Sigmoid colon (tissue), 7 donors: ENCODE measurements at places on chromosomes 16 and 17. TPM values are rescaled to one million over a fixed set of nuclear protein-coding genes. Genes with fewer than 3 reads are reported as not detected.

DNA sequence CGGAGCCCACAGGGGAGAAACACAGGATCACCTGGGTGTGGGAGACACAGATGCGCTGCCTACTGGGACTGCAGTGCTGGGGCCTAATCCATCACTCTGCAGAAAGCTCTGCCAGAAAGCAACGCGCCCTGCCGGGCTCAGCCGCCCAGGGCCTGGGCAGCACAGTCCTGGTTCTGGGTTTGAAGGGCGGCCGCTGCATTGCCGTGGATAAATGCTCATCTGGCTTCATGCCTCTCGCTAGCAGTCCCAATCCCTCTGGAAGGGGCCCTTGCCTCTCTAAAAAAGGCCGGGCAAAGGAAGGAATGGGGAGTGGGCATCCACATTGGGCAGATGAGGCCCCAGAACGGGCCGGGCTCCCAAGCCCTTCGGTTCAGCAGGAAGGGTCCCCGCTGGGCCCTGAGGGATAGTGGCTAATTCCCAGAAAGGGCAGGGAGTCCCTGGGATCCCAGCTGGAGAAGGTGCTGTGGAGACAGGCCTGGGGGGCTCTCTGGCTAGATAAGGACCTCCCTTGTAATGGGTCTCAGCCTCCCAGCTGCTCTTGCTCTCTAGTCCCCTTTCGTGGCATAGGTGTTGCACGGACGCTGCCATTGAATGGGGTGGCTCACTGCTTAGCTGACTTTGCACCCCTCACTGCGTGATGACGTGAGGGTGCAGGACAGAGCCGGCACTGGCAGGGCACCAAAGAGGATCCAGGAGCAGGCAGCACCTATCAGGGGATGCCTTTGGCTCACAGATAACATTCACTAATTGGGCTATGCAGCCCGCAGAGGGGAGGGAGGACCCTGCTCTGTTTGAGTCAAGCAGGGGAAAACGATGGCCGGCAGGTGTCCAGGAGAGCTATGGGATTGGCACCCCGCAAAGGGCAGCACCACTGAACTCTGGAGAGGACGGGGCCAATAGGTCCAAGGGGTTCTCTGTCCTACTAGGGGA lies 88.6 kb downstream of the PGS1 start:
- DNase-seq: no peak

- no peak for DNase-seq
These were observed 89.8 kb downstream of the HS3ST2 start for GRCh38 chr16:22903716-22904115.

DNA sequence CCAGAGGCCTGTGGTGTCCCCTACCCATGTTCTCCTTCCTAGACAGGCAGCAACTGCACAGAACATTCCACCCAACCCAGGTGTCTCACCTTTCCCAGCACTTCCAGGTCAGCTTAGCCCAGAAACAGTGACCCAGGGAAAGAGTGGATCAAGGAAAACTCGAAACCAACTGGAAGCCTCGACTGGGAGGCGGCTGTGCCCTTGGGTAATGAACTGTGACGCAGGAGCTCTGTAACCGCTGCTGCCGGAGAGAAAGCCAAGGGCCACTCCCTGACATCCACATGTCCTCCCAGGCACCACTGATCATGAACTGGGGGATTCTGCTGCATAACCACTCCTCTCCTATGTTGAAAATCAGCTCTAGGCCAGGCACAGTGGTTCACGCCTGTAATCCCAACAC lies 34.4 kb downstream of the WDR59 start:
- DNase-seq: no peak

The RASL10B gene
- not detected for polyA plus RNA-seq

DNA sequence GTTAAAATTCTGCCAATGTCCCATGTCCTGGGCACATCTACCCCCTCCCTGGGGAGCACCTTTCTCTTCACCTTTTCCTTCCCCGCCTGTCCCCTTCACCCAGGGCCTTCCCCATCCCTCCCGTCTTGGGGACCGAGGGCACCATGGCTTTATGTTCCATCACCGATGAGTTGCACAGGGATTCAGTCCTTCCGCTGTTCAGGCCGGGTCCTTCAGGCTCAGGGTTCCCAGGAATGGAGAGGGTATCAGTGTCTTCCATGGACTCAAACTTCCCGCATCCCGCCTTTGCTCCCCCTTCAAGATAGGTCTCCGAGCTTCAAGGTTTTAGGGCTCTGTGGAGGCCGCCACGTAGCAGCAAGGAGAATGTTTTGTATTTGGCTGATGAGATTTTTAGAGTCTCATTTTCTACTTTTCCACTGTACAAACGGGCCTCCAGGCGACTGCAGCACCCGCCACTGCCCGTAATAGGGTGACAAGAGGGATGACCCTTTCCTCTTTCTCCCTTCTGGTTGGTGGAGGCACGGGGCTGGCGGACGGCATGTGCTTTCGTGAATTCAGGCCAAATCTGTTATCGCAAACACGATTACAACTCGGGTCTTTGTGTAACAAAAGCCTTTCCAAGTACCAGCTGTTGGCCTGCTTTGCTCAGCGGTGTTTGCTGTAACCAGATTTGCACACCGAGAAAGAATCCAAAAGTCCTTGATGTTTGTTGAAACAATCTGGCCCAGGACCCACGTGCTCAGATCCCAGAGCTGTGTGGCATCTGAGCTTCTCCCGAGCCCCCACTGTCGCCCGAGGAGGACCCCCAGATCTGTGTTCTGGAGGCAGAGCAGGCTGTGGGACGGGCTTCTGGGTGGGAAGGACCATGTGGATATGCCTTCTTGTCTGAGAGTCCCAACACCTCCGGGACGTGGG lies 236.3 kb downstream of the SEC14L1 start:
- peak; percentile 78 for DNase-seq

The CD300LF gene
- 8.3 TPM for polyA plus RNA-seq

GRCh38 chr16:54930005-54930868 lies at the start of gene IRX5:
TSS of gene IRX5 (plus strand) at chr16:54930865. CDS start at chr16:54931199, 334 bp downstream.
- DNase-seq: peak; percentile 83

The SYNGR3 gene
- 0.60 TPM for polyA plus RNA-seq

GRCh38 chr16:81128726-81129524 lies 32.7 kb upstream of the GCSH start:
- DNase-seq: no peak

DNA sequence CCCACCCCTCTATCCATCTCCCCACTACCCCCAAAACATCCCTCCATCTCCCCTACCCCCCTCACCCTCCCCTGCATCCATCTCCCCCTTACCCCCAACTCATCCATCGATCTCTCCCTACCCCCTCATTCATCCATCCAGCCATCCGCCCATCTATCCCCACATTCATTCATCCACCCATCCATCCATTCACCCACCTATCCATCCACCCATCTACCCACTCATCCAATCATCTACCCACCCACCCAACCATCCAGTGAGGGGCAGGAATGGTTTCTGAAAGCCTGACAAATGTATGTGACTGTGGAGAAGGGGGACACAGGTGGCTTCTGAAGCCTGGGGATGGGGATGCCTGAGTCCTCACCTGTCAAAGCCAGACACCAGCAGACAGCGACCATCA lies 8.8 kb upstream of the PAM16 start:
- no peak for DNase-seq

DNA sequence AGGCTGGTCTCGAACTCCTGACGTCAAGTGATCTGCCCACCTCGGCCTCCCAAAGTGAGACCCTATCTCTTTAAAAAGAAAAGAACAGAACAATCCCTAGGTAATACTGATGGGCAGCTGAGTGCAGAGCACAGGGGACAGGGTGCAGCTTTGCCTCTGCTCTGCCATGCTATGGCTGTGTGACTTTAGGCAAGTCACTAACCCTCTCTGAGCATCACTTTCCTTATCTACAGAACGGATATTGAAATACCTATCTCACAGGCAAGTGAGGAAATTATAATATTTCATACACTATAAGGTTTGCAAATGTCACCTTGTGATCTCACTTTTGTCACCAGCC lies 4.1 kb downstream of the CASKIN2 start:
- DNase-seq: no peak

DNA sequence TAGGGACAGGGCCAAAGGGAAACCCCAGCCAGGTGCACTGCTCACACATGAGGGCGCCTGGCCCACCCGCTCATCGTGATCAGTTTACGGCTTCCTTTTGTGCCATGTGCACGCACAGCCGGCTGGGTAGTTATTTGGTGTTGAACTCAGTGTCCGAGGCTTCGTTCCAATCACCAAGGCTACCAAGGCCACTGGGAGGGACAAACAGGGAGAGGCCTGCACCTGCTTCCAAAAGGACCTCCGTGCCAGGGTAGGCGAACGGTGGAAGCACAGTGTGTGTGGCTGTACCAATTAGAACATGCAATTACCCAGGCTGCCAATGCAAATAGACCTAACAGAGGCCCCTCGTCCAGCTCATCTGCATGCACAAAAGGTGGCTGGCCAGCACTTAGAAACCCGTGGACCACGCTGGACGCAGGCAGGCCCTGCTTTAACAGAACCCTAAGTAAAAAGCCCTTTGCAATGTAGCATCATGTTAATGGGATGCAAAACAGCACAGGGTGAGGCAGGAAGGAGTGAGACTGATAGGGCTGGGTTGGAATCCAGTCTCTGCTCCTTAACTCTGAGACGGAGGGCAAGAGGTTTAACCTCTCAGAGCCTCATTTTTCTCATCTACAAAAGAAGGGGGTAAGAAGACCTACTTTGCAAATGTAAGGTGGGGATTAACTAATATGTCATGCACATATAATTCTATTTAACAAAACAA lies 204.0 kb downstream of the XYLT1 start:
- no peak for DNase-seq

GRCh38 chr17:50268743-50269275 lies 5.5 kb upstream of the TMEM92 start:
- DNase-seq: peak; percentile 40

GRCh38 chr17:31155208-31155810 lies 60.5 kb downstream of the NF1 start:
- no peak for DNase-seq

DNA sequence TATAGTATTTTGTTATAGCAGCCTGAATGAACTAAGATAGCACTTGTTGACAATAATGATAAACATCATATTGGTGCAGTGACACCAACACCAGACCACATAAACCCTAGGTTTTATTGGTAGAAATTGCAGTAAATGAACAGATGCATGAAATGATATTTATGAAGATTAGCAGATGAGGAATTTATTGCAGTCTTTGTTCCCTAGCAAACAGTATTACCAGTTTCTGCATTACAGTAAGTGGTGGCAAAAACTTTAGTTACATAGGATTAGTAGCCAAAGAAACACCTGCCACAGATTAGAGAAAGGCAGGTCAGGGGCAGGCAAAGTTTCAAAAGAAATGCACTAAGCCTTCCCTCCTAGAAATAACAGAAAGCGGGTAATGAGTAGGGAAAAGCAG lies 17.7 kb upstream of the TANC2 start:
- no peak for DNase-seq

The SMIM36 gene
- polyA plus RNA-seq: not detected

The ABCC6 gene
- 11.4 TPM for polyA plus RNA-seq

DNA sequence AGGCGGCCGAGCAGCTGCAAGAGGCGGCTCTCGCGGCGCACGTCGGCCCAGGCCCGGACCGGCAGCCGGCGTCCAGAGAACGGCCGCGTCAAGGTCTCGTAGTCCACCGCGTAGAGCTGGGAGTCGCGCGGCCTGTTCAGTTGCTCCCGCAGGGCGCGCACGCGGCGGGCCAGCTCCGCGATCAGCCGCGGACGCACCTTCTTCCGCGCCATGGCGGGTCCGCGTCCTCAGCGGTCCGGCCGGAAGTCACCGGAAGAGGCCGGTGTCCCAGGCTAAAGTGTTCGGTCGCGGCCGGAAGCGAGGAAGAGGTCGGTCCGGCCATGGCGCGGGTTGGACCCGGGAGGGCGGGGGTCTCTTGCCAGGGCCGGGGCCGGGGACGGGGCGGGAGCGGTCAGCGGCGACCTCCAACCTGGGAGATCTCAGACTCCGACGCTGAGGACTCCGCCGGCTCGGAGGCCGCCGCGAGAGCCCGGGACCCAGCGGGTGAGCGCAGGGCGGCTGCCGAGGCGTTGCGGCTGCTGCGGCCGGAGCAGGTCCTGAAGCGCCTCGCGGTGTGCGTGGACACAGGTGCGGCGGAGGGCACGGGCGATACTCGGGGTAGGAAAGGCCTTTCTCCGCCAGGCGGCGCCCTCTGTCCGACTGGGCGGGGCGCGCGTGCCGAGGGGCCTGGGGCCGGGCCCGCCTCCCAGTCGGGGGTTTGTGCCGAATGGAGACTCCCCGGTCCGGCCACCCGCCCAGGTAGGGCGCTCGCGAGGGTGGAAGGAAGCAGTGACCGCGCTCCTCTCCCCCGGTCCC lies at the start of gene MRPS34:
TSS of gene MRPS34 (minus strand) at position 227 of the 795 bp plus-strand sequence. CDS start at position 212, 15 bp downstream.
- peak; percentile 90 for DNase-seq

GRCh38 chr17:33277436-33278100 lies 15.5 kb downstream of the ASIC2 start:
- no peak for DNase-seq

The CDH3 gene
- not detected for polyA plus RNA-seq

DNA sequence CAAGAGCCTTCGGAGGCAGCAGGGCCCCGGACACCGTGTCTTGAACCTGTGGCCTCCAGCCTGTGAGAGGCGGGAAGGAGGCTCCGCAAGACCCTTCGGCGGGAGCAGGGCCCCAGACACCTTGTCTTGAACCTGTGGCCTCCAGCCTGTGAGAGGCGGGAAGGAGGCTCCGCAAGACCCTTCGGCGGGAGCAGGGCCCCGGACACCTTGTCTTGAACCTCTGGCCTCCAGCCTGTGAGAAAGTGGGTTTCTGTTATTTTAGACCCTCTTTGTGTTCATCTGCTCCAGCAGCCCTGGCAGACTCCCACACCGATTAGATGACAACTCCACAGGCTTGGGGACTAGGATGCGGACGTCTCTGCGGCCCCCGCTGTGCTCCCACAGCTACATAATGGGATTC lies 30.0 kb downstream of the FBXO31 start:
- no peak for DNase-seq

The GSDMA gene
- polyA plus RNA-seq: 0.60 TPM

DNA sequence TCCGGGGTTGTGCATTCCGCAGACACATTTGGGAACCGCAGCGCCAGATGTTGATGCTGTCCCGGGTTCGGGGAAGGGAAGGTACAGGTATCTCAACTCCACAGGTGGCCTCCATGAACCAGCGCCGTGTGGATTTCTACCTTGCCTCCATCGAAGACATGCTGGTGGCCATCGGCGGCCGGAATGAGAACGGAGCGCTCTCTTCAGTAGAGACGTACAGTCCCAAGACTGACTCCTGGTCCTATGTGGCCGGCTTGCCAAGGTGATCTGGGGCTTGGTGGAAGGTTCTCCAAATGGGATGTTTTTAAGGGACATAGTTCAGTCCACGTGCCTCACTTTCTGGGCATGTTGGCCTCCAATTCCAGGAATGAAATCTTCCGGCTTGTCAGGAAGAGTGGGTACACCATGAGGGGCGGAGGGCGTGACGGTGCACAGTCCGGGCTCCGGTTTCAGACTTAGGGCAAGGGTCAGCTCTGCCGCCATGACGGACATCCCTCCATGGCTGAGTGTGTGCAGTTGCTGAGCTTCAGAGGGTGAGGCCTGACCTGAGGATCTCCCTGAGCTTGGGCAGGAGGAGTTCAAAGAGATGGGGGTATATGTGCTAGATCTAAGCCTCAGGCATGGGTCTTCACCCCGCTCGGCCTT lies 11.5 kb downstream of the KLHL36 start:
- DNase-seq: no peak

DNA sequence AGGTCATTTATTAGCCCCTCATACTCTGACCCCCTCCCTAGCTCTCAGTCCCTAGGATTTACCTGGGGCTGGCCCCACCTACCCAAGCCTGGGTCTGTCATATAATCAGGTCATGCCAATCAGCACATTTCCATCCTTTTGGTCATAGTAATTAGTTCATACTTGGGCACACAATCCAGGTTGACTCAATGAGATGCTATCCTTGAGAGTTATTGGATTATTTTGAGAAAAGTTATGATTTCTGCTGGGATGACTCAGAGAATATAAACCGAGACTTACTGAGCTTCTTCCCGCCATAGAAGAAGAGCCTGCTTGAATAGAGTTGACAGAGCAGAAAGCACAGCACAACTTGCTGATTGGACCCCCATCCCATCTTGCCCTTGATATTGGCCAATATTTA lies 331.5 kb downstream of the CBLN1 start:
- no peak for DNase-seq
